ENCODE measurements at places on chromosomes 7 and 10. TPM values are rescaled to one million over a fixed set of nuclear protein-coding genes. Genes with fewer than 3 reads are reported as not detected.

CNTNAP2 gene
- not detected for total RNA-seq

PIP gene
- total RNA-seq, result not detected

MUC12 gene
- total RNA-seq, result 0.34 TPM

HGF gene
- not detected for total RNA-seq

GRM3 gene
- not detected for total RNA-seq

FKBP6 gene
- not detected for total RNA-seq

PTPRN2 gene
- total RNA-seq, result 0.61 TPM

- DNase-seq, result no peak
Measured at GRCh38 chr7:76048668-76048988, 722 bp downstream of the MDH2 start.

DNA sequence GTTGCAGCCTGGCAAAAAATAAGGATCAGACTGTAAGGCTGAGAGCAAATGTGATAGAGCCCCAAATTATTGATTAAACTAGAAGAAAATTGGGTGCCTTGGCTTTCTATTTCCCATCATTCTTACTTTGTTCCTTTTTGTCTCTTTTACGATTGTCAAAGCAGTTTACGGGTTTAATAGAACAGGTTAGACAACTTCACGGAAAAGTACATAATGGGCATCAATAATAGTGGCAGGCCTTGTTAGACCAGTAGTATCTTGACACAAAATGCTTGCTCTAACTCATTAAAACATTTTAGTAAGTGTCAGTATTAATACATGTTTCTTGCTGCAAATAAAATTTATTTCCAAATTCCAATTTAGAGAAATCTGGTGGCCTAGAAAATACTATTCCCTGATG, 14.5 kb upstream of the GGCT start:
- no peak for DNase-seq

GRCh38 chr7:24574386-24574785, 1.1 kb downstream of the PALS2 start:
- no peak for DNase-seq

DNA sequence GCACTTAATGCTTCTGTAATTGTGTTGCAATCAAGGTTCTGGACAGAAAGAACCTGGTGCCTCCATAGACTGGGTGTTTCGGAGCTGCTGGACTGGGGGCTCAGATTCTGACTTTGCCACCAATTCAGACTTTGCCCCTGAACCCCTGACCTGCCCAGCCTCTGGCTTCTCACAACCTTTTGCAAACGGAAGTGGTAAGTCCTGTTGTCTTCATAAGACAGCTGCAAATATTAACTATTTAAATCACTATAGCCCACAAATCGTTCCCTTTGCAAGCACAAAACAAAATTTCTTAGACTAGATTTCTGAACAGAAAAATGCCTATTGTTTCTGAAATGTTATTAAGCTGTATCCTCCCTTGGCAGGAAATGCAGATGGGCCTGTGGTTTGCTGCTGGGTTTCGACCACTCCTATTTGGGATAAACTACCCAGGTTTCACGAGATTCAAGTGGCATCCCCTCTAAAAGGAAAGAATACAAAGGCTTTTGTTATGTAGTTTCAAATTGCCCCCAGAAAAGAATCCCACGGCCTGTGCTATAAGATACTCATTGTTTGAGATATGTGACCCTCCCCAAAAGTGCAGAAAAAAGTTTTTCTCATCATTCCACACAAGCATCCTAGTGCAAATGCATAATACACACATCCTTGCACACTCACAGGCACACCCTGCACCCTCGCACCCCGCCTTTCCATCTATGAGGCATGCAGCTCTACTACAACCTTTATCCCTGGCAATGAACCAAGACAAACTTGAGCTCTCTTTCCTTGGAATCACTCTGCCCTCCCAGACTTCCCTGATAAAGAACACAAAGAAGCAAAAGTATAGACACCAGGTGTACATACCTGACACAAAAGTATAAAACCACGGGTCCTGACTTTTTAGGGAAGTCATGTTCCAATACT, 209.1 kb downstream of the PRPF18 start:
- DNase-seq, result no peak

- no peak for DNase-seq
Measured at GRCh38 chr10:58661902-58662301, 149.2 kb downstream of the BICC1 start.

GRCh38 chr7:151880688-151881087, 3.8 kb upstream of the PRKAG2 start:
- DNase-seq, result no peak

GRCh38 chr7:129702761-129703338, 91.3 kb downstream of the NRF1 start:
- no peak for DNase-seq

DNA sequence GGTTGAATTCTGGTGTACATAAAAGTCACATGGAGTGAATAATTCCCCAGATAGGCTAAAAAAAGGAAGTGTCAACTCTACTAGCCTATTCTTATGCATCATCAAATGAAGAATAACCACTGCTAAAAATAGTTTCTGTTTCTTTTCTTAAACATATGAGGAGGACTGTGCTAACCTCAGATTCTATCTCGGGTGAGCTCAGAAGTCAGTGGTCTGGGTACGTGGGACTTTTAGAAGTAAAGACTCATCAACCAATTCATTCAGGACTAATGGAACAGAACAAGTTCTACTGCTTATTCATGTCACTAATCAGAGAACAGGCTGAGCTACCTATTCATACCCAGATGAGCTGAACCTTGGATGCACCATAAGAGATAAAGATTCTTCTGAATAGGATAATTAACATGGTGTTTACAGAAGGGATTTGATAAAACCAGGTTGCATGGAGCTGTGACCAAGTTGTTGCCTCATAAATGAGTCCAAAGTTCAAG, 9.5 kb upstream of the ASAH2 start:
- no peak for DNase-seq

DNA sequence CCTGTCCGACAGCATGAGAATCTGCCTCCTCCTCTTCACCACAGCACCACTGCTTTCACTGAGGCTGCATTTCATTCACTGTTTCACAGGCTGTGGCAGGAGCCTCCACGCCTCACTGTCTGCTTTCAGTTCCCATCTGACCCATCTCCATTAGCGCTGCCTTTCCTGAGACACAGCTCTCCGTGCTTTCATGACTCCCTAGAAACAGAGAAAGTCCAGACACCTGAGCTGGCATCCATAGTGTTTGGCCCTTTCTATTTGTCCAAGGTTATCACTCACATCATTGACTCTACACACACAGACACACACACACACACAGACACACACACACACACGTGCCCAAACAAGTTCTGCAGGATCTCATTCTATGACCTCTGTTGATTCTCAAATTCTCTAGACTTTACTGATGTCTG, 5.2 kb downstream of the LGI1 start:
- DNase-seq, result no peak

DNA sequence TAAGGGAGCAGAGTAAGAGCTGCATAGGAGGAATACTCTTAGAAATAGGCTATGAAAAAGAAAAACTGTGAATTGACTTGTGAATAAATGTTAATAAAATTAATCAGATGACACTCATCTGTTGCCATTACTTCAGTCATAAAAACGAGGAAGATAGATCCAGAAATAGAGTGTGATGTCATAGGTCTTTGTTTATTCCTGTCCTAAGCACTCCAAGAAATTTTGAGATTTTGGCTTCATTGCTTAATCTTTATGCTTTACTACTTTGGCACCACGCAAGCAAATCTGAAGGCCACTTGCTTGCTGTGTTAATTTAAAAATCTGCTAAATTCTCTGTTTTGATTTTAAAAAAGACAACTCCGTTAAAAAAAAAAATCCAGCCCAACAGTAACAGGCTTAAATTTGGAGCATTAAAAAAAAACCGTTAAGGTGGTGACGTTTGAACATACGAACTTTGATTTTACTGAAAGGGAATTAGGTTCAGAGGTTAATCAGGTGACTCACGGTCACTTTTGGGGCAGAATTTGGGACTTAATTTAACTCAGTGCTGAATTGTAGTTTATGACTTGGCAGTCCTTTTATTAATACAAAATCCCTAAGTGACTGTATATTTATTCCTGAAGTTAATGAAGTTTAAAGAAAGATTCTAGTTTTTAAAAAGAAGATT, 3.4 kb downstream of the IFRD1 start:
- DNase-seq, result no peak

- no peak for DNase-seq
Measured at GRCh38 chr7:17902599-17902998, 37.7 kb downstream of the SNX13 start.

- peak; percentile 58 for DNase-seq
Measured at GRCh38 chr10:21173802-21174714, 276.9 kb upstream of the NEBL start.

DNA sequence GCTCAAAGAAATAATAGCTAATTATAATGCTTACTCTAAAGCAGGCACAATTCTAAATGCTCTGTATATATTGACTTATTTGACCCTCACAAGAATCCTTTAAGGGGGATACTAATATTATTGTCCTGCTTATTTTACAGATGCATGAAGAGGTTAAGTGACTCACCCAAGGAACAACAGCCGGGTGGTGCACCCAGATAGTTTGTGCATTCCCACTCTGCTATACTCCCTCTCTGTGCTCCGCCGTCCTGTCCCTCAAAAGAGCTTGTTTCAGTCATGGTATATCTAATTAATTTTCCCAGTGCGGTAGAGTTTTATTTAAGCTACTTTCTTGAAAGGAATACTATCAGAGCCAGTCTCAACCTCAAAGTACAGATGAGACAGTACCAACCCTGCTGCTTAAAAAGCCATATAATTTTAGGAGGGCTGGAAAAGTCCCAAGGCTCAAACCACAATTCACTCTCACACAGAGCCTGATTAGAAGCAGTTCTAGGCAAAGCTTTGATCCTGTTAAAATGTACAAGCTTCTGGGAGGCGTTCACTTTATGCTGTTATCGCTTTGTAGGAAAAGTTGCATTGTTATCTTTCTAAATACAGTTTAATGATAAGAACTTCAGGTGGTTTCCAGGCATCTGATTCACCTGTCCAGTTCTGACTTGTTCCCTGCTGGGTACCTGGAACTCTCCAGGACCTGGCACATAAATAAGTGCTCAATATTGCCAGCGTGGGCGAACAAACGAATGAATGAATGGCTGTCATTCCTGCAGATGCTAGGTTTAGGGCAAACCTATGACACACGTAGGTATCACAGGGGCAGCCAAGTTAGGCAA, 261.5 kb upstream of the KLF14 start:
- DNase-seq, result no peak

DNA sequence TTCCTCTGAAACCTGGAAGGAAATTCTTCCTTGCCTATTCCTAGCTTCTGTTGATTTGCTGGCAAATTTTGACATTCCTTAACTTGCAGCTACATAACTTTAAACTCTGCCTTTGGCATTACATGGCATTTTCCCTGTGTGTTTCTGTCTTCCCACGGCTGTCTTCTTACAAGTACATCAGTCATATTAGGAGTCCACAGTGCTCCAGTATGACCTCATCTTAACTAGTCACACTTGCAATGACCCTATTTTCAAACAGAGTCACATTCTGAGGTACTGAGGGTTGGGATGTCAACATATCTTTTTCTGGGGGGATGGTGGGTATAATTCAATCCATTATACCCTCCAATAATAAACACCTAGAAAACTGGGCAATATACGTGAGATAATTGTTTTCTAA, 37.4 kb upstream of the EPHB6 start:
- DNase-seq, result no peak

DNA sequence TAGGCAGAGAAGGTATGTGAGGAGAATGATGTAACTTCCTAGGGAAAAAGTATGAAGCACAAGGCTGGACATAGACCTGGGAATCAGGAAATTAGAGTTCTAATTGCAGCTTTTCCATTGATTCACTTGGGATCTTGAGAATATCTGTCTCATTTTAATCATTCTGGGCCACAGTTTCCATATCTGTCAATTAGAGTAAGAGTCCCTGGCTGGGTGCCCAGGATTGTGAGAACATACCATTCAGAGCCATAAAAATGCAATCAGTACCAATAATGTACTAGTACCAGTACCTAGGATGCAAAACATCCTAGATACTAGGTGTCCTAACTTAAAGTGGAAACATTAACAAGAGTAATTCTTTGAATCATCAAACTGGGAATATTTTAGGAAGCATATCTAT, 29.6 kb downstream of the CAV1 start:
- no peak for DNase-seq

DNA sequence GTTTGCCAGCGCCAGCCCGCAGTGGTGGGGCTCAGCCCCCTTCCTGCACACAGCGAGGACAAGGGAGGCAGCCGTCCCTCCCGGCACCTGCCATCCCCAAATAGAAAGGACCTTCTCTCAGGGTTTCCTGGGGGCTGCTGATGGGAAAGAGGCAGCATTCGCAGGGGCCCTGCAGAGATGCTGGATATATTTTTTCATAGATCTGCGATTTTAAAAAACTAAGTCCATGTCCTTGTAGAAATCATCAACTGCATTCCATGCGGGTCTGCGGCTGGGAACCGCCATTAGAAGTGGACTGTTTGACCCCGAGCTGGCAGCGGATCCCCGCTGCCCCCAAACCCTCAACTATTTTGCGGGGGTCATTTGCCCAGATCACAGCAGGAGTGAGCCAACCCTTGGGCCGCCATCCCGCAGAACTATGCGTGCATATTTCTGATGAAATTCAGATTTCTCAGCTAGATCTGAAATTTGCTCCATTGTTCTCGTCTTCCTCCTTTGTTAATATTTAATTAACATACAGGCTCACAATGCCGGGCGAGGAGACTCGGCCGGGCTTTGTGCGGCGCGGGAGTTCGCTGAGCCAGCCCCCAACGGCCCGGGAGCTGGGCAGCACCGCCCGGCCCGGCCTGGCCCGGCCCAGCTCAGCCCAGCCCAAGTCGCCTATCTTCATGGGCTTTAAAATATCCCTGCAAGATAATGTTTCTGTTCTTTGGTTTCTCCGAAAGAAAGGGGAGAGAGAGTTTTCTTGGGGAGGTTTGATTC, 2.0 kb downstream of the EN2 start:
- DNase-seq, result no peak

GRCh38 chr10:129832573-129833467, 131.3 kb downstream of the EBF3 start:
- DNase-seq, result no peak

DNA sequence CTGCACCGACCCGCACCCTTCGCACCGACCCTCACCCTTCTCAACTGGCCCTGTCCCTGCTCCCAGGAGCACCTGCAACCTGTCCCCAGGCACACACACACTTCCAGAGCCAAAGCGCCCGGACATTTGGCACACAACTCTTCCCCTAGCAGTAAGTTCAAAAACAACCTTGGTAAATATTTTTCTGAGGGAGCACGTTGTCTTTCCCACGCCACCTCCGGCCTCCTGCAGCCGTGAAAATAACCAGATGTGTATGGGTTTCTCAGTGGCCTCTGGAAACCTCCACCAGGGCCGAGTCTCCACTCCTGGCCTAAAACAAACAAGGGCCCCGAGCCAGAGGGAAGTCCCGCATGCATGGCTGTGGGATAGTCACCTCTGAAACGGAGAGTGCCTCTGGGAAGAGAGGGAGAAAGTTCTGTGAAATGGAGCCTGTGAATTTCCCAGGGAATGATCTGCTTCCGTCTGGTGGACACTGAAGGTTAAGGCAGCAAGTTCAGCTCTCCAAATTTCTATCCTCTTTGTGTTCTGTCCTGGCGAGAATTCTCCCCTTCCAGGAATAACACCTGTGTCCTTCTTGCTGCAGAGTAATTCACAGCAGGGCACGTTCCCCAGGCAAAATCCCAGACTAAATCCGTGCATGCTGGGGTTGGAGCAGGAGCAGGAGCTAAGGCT, 15.8 kb downstream of the PODXL start:
- no peak for DNase-seq
